ENCODE measurements at places on chromosomes 12 and 14. TPM values are rescaled to one million over a fixed set of nuclear protein-coding genes. Genes with fewer than 3 reads are reported as not detected.

DNA sequence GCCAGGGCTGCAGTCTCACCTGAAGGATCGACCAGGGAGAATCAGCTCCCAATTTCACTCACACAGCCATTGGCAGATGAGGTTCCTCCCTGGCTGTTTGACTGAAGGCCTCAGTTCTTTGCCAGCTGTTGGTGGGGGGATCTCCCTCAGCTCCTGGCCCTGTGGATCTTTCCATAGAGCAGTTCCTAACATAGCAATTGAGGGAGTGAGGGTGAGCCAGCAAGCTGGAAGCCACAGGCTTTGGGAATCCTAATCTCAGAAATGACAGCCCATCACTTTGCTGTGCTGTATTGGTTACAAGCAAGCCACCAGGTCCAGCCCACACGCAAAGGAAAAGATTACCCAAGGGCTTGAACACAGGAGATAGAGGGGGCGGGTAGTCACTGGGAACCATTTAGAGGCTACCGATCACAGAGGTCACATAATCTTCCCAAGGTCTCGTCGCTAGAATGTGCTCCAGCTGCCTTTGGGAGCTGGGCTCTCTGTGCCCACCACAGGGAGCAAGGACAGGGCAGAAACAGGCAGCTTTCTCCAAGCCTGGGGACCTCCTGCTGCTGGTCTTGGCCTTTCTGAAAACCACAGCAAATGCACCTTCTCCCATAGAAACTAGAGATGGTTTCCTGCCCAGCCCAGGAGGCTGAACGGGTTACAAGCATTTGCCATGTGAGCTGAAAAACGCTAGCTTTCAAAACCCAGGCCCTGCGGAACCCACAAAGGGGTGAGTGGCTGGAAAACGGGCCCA is 4.6 kb upstream of the OTUB2 start:
- peak; percentile 26 for DNase-seq

DNA sequence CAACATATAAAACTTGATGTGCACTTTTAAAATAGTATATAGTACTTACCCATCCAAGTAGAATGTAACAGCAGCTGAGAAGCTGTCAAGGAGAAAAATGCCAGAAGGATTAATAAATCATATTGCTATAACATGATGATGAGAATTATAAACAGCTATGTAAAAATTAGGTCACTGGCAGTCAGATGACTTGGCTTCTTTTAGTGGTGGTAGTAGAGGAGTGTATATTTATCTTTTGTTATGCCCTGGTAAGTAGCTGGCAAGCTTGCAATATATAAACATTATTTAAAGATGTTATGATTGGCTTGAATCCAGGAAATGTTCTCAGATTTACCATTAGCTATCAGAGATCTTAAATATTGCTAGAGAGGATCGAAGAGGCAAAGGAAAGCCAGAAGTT is 471.0 kb upstream of the MGAT4C start:
- no peak for DNase-seq

- DNase-seq = no peak
Measured at GRCh38 chr12:24404086-24404815, 454.8 kb upstream of the SOX5 start.

DNA sequence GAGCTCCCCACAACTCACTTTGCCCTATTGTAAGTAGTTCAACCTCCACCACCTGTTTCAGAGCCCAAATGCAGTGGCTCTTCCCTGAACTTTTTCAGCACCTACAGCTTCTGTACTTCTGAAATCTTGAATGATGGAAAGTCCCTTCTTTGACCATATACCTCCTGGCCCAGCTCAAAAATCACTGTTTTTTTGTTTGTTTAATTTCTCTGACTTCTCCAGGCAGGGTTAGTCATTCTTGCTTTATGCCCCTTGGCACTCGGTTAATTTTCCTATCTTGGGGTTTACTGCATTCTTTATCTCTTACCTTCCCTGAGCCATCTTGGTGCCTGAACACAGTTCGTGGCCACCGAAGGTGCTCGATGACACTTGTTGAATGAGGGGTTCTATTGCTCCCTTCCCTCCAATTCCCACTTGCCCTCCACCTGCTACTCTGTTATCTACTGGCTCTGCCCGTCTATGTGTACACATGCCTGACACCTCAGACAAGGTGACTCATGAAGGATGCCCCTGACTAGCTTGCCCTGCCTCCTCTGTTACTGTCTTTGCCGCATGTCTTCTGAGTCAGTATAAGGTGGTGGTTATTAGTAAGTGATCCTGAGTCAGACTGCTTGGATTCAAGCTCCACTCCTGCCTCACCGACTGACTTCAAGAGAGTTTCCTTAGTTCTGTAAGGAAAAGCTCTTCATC is 4.4 kb downstream of the AMHR2 start:
- peak; percentile 29 for DNase-seq

GRCh38 chr12:80512781-80513180 is 68.7 kb downstream of the PTPRQ start:
- no peak for DNase-seq

- DNase-seq = no peak
Measured at GRCh38 chr14:56998728-56999127, 188.4 kb upstream of the OTX2 start.

DNA sequence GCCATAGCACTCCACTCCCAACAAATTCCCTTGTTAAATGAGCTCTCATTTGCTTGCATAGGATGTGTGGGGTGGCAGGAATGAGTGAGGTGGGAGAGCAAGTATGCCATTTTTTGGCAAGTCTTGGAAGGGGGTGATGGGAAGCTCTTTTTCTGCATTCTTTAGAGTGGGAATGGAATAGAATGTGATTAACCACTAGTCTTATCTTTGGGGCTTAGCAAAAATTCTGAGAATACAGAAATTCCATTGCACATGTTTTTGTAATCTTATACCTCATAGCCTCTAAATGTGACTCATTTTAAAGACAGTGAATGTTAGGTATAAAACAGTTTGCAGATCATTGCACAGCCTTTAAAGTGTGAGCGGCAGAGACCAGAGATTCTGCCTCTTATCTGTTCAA is 28.4 kb upstream of the NEDD1 start:
- DNase-seq = peak; percentile 5

- DNase-seq = no peak
Measured at GRCh38 chr12:53414756-53415417, 8.8 kb upstream of the AMHR2 start.

Gene LRTM2
- not detected for total RNA-seq

Gene IL23A
- total RNA-seq = 0.51 TPM

- no peak for DNase-seq
Measured at GRCh38 chr12:5168148-5168547, 124.5 kb downstream of the KCNA5 start.

DNA sequence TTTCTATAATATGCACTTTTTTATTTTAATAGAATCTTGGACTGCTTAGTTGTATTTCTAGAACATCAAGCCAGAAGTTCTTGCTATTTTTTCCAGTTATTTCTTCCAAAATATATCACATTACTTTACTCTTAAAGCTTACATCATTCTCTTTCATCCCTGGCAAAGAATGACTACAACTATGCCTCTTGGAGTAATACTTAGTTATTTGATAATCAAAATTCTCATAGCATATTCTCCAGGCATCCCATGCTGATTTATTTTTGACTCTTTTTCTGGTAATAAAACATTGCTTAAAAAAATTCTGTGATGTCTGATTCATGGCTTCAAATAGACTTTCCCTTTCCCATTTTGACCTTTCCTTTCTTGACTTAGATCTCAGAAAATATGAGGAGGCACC is 118.7 kb upstream of the TSPAN8 start:
- no peak for DNase-seq

Gene KRT74
- total RNA-seq = not detected

GRCh38 chr14:28461389-28461788 is 305.2 kb upstream of the FOXG1 start:
- no peak for DNase-seq

DNA sequence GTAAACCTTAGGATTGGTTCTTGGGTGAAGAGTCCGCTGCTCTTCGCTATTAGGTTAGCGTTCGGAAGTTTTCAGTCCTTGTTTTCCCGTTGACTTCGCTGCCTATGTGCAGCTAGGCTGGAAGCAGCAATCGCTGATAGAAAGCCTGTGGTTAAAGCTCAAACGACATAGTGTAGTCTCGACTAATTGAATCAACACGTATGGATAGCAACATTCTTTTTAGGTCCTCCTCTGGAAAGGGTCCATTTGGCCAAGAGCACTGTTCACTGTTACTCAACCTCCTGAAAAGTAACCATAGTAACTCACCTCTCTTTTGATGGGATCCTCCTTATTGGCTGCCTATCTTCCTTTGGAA is 355.5 kb downstream of the SNAPC1 start:
- DNase-seq = no peak

Gene BCL7A
- total RNA-seq = 14.0 TPM

Gene EIF2S3B
- total RNA-seq = 0.62 TPM

DNA sequence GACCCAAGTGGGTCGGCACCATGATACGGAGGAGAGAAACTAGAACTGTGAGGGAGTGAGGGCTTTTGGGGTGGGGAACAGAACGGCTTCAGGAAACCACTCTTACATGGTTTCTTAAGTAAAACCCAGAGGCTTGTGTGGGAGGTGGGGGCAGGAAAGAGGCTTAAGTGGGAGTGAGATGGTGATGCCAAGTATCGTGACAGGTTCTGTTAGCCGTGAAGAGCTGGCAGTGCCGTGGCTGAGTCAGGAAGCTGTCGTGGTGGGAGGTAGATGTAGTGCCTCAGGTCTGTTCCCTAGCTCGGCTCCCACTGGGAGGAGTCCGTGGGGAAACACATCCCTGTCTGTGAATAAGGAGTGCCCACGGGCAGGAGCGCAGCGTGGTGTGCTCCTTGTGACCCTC is 185.8 kb upstream of the FKBP4 start:
- no peak for DNase-seq

DNA sequence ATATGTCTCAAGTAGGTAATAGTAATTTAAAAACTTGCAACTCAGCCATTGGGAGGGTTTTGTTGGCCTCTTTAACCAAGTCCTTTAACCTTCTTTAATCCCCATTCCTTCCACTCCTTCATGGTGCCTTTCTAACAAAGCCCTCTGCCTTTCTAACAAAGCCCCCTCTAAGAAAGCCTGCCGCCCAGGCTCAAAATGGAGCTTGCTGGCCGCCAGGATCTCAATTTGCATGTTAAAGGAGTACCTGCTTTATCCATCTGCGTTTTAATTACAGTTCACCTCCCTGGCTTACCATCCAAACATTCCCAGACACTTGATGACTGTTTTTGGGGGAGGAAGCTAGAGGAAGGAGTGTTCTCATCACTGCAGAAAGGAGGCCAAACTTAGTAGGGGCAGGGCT is 183.4 kb downstream of the PTPN11 start:
- DNase-seq = no peak

Gene ASCL1
- total RNA-seq = not detected

DNA sequence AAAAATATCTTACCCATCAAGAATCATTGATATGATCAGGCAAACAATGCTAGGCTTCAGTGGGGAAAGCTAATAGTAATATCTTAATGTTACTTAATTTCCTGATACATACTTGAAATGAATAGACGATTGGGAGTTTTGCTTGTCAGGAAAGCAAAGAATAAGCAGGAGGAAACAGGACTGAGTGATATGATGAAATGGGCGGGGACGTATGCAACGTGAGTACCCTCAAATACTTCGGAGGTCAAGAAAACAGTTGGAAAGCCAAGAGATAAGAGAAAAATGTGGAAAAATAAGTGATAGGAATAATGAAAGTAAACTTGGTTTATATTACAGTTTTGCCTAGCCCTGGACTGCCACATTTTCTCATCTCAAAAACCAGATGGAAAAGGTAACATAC is 49.2 kb downstream of the METTL25 start:
- no peak for DNase-seq

All from myocyte (in vitro differentiated cells).